Spleen (tissue), 13 donors: ENCODE measurements at places on chromosomes 7 and 10. TPM values are rescaled to one million over a fixed set of nuclear protein-coding genes. Genes with fewer than 3 reads are reported as not detected.
A peak's percentile ranks its signal among the peaks of the same experiment; 100 is the strongest.

- peak; percentile 2 for DNase-seq
Measured at GRCh38 chr10:102492983-102493382, 9.5 kb downstream of the ACTR1A start.

IDI2 gene
- 0.06 TPM for polyA plus RNA-seq

- DNase-seq, result peak; percentile 67
Measured at GRCh38 chr7:73918926-73919693, 58.2 kb downstream of the TMEM270 start.

PGAM2 gene
- 2.6 TPM for polyA plus RNA-seq

DNA sequence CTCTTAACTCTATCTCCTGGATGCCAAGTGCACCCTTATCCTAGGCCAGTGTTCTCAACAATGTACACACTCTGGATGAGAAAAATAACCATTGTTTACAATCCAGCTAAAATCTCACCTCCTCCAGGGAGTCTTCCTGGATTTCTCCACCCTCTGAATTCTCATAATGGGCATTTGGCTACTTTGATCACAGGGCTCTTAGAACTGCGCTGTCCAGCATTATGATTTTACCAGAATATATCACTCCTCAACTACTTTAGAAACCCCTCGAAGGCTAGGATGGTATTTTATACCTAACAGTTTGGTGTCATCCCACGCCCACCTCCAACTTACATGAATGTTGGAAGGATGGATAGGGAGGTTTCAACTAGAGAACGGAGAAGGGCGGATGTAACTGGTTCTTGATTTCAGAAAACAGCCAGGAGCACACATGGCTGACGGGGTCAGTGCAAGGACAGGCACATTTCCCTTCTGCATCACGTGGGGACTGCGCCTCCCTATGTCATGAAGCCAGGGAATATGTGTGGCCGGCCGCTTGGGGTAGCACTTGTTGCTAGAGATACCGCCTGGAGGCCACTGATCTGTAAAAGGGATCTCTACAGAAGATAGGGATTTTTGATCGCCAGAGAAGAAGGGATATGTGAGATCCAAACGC lies 1.2 kb upstream of the ATP6V0E2 start:
- DNase-seq, result no peak

SPRN gene
- 0.58 TPM for polyA plus RNA-seq

DNA sequence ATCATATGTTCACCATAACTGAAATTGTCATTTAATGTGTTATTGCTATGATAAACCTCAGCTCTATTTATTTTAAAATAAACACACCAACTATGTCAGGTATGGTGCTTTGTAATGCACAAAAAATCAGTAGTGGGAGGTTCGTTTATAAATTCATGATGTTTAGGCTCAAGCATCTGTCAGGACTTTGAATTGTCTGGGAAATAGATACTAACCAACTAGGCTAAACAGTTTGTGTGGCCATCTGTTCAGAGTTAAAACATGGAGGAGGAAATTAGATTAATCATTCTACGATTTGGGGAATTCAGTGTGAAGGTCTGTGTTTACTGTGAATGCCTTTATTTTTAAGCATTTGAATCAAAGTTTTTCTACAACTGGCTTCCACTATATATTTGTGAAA lies 212.6 kb upstream of the FZD8 start:
- DNase-seq, result no peak

DNA sequence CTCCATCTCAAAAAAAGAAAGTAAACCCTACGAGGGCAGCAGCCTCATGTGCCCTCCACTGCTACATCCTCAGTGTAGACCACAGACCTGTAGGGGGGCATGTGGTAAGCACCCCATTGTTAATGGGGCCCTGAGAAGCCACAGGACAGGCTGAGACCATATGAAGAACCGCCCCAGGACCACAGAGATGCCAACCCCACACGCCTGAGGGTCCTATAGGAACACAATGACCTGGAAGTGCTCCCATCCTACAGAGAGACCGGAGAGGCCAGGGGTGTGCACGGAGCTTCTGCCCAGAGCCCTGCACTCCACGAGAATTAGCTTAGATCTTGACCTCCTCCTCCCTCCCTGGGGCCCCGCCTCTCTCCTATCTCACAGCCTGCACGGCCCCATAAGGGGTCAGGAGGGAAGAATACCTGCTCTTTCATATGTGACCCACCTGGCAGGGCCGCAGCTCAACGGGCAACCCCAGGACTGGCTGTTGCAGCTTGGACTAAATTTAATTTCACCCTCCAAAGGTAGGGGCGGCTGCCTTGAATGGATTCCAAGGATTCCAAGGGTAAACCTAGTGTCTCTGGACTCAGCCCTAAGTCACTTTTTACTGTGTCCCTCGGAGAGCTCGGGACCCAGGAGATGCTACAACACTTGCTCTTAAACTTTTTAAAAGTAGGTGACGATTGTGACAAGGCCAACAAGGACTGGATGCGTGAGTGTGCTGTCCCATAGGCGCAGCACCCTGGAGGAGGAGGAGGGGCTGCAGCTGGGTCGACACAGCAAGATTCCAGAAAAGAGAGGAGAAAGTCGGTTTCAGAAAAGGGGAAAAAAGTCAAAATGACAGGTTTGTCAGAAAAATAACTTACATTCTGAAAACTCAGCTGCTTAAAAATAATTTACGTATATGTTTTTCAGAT lies 24.2 kb downstream of the PRKAG2 start:
- DNase-seq, result peak; percentile 65

DNA sequence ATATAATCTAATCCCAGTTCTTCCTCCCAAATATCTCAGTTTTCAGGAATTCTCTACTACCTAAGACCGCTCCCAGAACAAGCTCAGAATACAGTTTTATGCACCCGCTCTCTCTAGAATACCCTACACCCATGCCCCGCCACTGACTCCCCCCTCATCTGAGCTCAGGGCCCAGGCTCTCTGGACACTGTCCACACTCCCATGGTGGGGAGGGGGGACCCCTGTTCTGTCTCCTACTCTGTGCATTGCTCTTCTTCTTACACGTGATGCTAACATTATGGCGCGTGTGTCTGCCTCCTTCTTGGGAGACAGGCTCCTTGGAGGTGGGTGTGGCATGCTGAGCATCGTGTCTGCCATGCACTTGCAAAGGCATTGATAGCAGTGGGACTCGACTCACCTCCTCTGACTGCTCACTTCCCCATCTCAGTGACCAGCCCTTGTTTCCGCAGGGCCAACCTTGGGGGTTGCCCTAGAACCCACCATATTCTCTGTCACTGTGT lies 127.9 kb downstream of the TCERG1L start:
- peak; percentile 38 for DNase-seq
